ENCODE measurements at places on chromosomes 5 and 9.

DNA sequence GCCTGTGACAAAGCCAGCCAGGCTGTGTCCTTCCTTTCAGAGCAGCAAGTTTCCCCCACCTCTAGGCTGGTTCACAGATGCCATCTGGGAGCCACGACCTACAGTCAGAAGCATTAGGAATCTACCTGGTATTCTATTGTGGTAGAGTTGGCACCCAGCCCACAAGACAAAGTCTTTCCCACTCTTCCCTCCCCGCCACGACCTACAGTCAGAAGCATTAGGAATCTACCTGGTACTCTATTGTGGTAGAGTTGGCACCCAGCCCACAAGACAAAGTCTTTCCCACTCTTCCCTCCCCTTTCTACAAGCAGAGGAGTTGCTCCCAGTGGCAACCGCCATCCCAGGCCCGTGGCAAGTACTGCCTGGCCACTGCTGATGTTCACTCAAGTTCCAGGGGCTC, 157.8 kb upstream of the TNC start:
- peak; percentile 68 for DNase-seq

DNA sequence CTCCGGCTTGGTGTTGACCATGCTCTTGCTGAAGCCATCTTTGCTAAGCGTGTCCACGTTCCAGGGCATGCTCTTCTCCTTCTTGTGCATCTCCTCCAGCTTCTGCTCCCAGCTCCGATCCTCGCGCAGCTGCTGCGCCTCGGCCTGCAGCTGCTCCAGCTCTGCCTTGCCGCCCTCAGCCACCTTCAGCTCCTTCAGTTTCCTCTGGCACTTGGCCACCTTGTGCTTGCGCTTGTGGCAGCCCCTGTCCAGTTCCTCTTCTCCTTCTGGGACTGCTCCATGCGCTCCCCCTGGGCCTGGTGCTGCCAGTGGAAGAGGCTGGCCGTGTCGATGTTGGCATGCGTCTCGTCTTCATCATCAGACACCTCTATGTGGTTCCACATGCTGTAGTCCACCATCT, 128.3 kb upstream of the CLINT1 start:
- no peak for DNase-seq

GRCh38 chr5:158340608-158341007, 481.7 kb upstream of the CLINT1 start:
- DNase-seq = no peak

DNA sequence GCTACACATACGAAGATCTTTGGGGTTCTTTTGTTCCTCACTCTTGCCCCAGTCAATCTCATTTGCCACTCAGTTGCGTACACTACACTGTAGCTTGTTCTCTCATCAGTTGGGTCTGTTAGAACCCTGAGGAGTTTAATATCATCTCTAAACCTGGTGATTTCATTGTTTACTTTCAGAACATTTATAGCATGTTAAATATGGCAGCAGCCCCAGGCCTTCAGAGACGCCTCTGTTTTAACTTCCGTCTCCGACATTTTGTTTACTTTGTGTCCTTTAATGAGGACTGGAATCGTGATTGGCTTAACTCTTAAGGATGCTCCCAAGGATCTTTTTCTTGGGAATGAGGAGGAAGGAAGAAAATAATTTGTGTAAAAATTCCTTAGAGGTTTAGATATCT, 510.1 kb downstream of the NR2F1-AS1 start:
- no peak for DNase-seq

GRCh38 chr5:169071-169727, 22.1 kb upstream of the LRRC14B start:
- no peak for DNase-seq

- DNase-seq = no peak
Observed at GRCh38 chr5:146233441-146233840, 30.0 kb downstream of the RBM27 start.

DNA sequence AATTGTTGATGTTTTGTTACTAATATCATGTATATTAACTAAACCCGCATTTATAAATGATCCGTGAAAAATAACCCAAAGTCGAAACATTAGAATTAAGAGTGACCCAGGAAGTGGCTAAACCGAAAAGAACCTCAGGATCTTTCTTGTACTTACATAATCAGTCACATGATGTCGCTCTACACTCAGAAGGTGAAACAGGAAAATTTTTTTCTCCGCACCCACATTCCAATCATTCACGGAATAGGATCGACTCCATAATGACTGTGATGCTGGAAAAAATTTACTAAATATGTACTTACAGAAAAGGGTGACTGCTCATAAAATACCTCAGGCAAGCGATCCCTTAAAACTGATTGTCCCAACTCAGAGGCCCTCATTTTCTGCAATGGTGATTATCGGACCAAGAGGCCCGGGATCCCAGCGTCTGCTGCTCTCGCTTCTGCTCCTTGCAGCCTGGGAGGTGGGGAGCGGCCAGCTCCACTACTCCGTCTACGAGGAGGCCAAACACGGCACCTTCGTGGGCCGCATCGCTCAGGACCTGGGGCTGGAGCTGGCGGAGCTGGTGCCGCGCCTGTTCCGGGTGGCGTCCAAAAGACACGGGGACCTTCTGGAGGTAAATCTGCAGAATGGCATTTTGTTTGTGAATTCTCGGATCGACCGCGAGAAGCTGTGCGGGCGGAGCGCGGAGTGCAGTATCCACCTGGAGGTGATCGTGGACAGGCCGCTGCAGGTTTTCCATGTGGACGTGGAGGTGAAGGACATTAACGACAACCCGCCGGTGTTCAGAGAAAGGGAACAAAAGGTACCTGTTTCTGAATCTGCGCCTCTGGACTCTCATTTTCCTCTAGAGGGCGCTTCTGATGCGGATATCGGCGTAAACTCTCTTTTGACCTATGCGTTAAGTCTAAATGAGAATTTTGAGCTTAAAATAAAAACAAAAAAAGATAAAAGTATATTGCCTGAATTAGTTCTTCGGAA, at the start of gene PCDHA12:
Gene PCDHA12 (plus strand): TSS at position 224 of the 981 bp plus-strand sequence. CDS start 165 bp downstream, at position 389.
- no peak for DNase-seq

GRCh38 chr9:88905506-88905905, 85.8 kb upstream of the S1PR3 start:
- no peak for DNase-seq

- DNase-seq = no peak
Observed at GRCh38 chr5:180637962-180638680, 11.3 kb downstream of the FLT4 start.

- no peak for DNase-seq
Observed at GRCh38 chr5:160469156-160470144, 47.8 kb downstream of the PTTG1 start.

DNA sequence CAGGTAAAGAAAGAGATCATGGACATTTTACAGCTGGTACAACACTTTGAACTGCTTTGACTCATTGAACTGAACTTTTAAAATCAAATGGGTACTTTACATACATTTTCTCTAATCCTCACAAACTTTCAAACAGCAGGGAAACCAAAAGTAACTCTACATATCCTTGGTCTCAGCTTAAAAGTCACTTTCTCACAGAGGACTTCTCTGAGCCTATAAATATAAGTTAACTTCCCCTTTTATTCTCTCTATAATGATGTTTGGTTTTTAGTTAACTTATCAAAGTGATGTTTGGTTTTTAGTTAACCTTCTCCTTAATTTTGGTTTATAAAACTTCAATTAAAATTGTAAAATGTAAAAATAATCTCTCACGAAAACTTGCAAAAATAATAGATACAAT, 209.8 kb downstream of the MCTP1 start:
- DNase-seq = no peak

DNA sequence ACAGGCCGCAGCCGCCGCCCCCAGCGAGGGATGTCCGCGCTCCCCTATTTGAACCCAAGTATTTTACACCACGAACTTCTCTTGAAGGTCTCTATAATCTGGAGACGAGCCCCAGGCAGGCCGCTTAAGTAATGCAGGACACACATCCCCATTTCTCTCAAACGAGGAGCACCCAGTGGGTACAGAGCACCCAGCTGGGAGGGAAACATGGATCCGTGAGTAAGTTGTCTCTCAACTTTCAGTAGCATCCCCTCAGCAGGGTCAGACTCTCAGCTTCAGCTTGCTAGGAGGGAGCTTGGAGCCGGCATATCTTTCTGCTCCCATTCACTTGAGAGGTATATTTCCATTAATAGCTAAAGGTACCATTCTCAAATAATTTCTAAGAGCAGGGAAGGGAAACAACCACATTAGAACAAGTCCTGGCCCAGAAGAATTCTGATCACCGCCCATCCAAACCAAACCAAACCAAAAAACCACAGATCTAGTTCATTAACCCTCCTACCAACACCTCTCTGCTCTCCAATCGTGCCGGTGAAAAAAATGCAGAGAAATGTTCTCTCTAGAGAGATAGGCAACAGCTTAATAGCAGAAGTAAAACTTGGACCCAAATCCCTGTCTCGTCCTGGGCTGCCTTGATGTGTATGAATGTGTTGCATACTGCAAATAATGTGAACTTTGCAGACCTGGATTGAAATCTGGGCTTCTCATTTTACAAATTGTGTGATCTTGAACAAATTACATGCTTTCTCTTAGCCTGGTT, 910 bp downstream of the TDRD7 start:
- DNase-seq = no peak

GRCh38 chr9:127927201-127927987, 3.2 kb downstream of the PIP5KL1 start:
- DNase-seq = no peak

- DNase-seq = no peak
Observed at GRCh38 chr9:88821033-88821745, 170.1 kb upstream of the S1PR3 start.

DNA sequence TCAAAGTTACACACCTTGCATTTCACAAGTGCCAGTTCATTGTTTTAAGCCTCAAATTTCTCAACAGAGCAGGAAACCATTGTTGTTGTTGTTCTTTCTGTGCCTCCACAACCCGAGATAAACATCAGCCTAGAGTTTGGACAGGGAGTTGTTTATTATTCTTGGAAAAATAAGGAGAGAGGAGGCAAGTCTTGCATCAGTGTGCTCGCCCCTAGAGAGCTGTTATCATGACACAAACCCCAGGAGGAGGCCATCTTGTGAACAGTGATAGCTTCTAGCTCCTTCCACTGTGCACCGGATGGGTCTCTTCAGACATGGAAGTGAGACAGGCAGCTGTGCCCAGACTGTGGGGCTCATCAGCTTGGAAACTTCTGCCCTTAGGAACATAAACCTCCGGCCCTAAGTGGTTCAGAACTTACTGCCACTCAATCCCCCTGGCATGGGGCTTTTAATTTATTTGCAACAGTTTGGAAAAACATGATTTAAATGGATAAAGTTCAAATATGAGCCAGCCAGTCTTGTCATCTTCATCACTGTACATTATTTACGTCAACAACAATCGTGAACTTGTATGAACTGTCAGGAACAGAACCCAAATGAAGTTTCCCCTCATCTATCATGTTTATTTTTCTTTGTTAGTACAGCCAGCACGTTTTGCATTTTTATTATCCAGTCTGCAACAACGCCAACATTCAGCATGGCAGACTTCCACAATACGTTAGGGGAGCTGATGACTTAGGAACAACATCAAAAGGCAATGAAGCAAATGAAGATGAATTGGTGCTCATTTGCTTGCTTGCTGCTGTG, 181.7 kb upstream of the S1PR3 start:
- DNase-seq = no peak

DNA sequence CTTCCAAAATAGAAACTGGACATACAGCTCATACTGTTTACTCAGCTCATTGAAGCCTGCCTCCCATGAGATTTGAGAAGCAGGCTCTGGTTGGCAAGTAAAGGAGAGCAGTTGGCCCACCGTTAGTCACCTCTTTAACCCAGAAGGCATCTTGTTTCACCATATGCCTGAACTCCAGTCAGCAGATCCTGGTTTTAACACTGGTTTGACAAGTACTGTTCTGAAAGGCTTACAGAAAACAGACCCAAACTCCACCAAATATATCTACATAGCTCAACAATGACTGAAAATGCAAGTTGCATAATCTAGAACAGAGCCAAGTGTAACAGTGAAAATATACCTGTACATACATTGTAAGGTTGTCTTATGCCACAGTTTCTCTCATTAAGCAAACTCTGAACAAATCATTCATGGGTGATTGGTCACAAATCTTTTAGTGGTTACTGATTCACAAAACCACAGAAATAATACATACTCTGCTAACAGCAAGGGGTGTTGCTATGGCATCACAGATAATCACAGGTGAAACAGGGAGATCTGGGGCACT, 198.8 kb downstream of the BNC2 start:
- peak; percentile 98 for DNase-seq

- no peak for DNase-seq
Observed at GRCh38 chr9:126296687-126297086, 29.9 kb upstream of the MVB12B start.

GRCh38 chr9:33142535-33142934, 24.6 kb downstream of the B4GALT1 start:
- DNase-seq = no peak

- peak; percentile 38 for DNase-seq
Observed at GRCh38 chr5:66498791-66499207, 97.4 kb upstream of the MAST4 start.

- peak; percentile 82 for DNase-seq
Observed at GRCh38 chr9:19998823-19999455, 210.1 kb upstream of the SLC24A2 start.

DNA sequence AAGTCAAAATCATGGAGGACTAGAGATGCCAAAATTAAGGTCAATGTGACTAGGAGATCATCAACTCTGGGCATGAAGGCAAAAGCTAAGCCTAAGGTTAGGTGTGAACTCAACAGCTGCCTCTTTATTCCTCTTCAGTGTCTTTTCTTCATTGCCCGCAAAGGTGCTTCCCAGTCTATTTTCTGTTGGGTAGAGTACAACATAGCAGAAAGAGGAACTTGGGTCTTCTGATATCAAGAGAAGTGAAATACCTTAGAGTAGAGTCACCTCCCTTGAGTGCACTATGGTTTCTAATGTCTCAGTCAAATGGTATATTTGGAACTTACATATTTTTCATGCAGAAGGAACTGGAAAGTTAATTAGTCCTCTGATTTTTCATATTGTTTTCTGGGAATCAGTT, 122.5 kb upstream of the GRIN3A start:
- DNase-seq = no peak

All from renal cortical epithelial cell (primary cell).